ENCODE measurements at places on chromosomes 13 and 19.

DNA sequence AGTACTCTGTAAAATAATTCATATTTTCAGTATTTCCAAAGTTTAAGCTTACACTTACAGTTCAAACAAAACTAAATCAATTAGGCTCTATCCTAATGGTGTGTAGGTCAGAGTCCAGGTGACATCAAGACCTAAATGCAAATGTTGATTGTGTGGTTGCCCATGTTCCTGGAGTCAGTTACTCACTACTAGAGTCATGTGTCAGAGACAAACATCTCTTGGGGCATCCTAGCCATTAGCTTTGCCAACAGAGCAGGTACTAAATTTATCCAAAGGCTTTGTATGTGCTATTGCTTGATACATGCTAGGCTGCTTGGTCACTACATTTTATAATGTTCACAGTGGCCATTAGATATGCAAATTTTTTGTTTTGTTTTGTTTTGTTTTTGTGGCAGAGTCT, 11.7 kb downstream of the SPRY2 start:
- DNase-seq, result no peak

DNA sequence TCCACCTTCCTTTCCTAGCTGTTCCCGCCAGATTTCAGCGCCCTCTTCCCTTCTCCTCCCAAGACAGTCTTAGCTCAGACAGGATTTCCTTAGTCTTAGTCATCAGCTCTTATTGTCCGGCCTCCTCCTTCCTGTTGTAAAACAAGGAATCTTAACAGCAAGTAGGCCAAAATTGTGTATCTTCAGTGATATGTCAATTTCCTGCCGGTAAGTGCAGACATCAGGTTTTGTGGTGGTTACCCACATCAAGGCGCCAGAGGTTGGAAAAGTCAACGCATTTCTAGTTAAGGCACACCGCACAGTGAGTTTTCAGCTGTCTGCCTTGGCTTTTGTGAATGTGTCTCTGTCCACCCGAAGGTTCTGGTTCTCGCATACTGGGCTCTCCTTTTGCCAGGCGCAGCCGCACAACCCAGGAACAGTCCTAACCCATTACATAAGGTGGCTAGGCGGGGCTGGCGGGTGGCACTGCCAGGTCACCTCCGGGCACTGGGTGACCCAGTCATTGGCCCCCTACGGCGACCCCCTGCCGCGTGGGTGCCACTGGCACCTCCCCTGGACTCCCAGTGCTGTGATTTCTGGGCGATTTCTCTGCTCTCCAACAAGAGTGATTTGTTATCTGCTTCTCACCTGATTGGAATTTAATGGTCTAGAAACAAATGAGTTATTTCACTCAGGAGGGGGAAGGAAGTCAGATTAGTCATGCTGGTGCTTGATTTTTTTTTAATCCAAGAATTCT, 12.9 kb downstream of the COL4A2 start:
- no peak for DNase-seq

DNA sequence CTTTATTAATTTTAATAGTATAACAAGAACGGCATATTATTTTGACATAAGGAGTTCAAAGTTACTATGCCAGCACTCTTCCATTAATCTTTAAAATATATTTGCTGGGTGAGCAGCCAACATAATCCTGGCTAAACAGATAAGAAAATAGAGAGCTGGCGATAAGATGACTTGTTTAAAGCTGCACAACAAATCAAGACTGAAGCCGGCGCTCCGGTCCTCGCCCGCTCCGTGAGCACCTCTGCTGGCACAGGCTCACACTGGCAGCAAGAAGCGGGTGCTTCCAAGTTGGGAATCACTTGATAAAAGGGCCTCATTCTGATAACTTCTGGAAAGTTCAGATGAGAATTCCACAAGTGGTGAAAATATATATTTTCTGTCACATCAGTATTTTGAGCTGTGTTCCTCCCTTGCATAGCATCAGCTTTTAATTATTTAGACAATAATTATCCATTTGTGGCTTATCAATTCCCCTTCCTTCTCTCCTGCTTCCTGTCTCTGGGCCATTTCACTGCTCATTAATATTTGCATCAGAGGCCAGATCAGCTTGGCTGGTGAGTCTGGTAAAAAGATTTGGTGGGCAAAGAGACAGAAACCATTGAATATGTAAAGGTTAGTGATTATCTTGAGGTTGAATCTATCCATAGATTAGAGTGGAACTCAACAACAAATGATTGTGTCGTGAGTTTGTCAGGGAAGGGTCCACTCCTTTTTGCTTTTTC, 205.3 kb downstream of the MZT1 start:
- no peak for DNase-seq

GRCh38 chr19:58568453-58569130, 4.5 kb downstream of the MZF1 start:
- DNase-seq, result peak; percentile 17

DNA sequence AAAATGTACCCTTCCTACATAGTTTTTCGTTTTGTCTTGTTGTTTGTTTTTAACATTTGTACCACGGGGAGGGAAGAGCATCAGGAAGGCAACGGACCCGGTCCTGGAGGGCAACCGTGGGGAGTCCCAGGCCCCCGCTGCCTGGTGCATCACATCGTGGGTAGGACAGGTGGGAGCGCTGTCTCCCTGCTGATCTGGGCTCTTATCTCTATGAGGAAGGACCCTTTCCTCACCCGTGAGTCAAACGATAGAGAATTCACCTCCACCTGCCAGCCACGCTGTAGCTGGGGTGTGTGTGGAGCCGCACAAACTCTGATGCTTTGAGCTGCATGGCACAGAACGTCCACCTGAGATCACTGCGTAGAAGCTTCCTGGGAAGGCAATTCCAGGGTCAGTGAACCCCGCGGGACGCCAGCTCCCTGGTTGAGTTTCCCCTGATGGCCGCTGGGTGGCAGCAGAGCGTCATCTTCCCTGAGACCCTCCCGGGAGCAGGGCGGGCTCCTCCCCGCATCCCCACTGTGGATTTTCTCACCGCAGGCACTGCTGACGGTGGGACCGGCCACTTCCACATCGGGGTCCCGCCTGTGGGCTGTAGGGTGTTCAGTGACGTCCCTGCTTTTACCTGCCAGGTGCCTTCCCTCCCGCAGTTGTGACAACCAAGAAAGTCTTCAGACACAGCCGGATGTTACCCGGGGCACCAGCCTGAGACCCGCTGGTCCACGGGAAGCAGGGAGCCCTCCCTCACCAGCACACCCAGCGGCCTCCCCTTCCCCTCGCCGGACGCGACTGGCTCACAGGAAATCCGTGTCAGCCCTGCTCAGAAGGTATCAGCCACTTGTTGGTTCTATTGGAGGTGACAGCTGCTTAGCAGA, 54.7 kb downstream of the ZNF787 start:
- DNase-seq, result peak; percentile 84

GRCh38 chr19:29967623-29968022, 25.6 kb downstream of the URI1 start:
- DNase-seq, result no peak

- DNase-seq, result no peak
These were observed 38.4 kb upstream of the PDCD5 start for GRCh38 chr19:32542477-32543108.

DNA sequence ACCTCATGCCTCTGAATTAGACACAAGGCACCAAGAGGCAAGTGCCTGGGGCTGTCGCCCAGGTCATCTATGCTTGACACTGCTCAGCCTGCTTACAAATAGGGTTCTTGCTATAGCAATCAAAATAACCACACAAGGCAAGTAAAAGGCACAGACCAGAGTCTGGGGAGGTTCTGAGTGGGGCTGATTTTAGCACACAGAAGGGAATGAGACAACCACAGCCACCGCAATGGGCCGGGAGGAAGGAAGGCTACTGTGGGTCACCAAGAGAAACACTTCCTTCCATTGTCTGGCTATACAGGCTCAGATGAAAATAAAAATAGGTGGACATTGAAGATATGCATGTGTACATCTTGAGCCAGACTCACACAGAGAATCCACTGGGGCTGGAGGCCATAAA, 159.1 kb downstream of the DLEU7 start:
- no peak for DNase-seq

DNA sequence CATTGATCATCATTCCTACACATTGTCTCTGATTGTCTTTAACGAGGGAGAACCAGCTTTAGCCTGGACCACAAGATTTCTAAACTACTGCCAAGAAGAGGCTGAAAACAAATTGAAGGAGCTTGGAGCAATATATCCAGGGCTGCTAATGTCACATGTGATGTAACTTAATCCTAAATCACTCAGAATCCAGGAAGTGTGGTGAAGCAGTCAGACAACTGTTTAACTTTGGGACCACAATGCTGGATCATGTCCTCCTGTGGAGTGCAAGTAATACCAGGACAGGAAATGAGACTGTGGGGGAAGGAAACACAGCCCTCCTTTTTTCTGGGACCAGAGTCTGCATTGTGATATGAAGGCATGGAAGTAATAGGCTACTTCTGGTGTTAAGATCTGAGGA, 430.2 kb downstream of the KCTD12 start:
- DNase-seq, result no peak

GRCh38 chr19:19140476-19140875, 2.2 kb upstream of the TMEM161A start:
- DNase-seq, result no peak

DNA sequence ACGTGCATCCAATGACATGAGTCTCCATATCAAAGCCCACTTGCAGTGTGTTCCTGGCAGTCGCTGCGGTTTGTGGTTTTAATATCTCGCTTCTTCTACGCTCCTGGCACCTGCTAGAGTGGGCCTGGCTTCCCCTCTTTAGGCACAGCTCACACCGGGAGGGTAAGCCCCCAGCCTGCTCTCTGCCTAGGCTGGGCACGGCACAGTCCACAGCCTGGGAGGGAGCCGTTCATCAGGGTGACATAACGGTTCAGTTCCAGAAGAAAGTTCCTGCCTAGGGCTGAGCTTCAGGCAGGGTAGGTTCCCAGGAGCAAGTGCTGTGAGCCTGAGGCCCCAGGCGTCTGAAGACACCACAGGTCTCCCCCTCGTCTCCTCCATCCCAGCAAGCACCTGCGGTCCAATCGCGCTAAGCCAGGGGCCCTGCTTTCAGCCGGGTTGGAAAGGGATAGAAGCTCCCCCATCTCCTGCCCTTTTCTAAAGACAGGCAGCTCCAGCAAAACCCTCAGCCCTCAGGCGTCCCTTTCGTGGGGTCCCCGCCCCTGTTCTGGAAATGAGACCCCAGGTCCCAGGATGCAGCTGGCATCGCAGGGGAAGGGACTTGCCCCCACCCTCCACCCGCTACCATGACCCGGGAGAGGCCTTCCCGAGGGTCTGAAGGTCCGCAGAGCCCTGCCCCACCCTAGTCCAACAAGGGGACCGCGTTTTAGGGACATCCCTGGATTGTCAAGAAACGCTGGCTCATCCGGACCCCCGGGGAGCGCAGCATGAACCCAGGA, 121.6 kb upstream of the ZNF507 start:
- DNase-seq, result no peak

GRCh38 chr19:3161453-3161852, 17.1 kb upstream of the S1PR4 start:
- DNase-seq, result no peak

GRCh38 chr19:37932985-37933936, 26.3 kb downstream of the SIPA1L3 start:
- no peak for DNase-seq

- no peak for DNase-seq
These were observed 29.1 kb downstream of the CNFN start for GRCh38 chr19:42360787-42361544.

DNA sequence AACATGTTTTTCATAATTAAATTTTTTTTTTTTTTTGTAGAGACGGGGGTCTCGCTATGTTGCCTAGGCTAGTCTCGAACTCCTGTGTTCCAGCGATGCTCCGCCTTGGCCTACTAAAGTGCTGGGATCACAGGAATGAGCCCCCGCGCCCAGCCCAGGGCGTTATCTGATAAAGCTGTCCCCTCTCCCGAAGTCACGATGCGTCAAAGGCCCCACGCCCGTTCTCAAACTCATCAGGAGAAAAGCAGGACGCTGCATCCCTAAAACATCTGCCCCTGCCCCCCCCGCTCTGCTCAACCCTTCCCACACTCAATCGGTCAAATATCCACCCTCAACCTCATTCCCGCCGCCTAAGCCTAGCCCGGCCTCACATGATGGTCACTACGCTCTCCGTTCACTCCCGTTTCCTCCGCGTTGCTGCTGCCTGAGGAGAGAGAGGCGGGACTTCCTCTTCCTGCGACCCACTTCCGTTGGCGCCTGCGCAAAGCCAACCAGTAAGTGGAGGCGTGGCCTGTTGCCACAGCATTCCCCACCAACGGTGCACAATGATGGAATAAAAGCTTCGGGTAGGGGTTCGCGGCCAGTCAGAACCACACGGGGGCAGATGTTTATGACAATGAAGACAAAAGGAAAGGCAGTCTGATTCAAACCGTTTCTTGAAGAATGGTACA, at the start of gene SNRPD2:
TSS of gene SNRPD2 (minus strand) at position 438 of the 671 bp plus-strand sequence. CDS start at position 373, 65 bp downstream.
- peak; percentile 95 for DNase-seq

- DNase-seq, result no peak
These were observed 3.0 kb downstream of the APOC2 start for GRCh38 chr19:44948763-44949374.

DNA sequence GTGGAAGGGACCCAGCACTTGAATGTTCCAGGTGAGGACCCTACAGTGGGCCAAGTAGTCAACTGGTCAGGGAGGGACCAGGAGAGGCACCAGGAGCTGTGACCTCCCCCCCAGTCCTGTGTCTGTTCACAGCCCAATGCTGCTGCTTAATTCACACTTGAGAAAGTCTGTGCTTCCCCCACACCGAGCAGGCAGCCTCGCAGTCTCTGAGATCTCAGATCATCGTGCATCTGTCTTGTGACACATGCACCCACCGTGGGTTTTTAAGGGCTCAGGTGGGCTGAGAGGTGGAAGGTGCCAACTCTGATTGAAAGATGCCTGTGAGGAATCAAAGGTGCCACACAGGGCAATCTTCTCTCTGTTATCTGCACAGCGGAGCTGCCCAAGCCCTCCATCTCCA, 6.2 kb downstream of the CEACAM5 start:
- DNase-seq, result no peak

GRCh38 chr13:28610996-28611395, 47.9 kb upstream of the POMP start:
- DNase-seq, result no peak

DNA sequence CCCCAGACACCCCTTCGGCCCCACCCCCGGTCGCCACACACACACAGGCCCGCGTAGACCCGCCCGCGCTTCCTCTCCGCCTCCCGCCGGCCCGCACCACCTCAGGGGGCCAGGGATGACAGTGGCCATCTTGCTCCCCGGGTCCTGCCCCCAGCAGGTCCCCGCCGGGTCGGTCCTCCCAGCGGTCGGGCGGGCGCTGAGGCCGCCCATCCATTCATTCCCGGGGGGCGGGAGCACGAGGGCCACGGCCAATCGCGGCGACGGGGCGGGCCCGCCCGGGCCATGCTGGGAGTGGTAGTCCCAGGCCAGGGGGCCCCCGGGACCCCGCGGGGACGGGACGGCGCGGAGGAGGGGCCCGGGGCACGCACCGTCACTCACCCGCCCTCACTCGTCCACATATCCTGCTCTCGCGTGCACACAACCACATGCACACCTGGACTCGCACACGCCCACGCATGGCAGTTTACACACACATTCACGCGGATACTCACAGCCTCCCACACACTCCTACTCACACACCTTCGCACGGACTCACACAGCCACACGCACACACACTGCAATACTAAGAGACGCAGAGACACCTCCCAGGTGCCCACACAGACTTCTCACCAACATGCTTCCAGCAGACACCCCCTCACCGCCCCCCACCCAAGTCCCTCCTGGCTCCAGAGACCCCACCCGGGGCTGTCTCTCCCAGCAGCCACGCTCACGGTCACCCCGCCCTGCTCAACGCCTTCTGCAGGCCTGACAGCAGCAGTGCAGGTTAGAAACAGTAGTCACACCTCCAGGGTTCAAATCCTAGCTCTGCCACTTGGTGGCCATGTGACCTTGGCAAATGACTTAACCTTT, at the start of gene DPF1:
TSS of gene DPF1 (minus strand) at position 209 of the 849 bp plus-strand sequence. CDS start at position 129, 80 bp downstream.
- no peak for DNase-seq

Data from ovary (tissue), 10 donors.